ENCODE measurements at places on chromosomes 12 and 14.

- no peak for DNase-seq
Measured at GRCh38 chr14:102212356-102212755, 72.7 kb downstream of the WDR20 start.

GRCh38 chr14:100159094-100159864 lies at the start of gene DEGS2:
Gene DEGS2 (minus strand): TSS chr14:100159645. CDS start chr14:100159587, 58 bp downstream.
- DNase-seq, result no peak

DNA sequence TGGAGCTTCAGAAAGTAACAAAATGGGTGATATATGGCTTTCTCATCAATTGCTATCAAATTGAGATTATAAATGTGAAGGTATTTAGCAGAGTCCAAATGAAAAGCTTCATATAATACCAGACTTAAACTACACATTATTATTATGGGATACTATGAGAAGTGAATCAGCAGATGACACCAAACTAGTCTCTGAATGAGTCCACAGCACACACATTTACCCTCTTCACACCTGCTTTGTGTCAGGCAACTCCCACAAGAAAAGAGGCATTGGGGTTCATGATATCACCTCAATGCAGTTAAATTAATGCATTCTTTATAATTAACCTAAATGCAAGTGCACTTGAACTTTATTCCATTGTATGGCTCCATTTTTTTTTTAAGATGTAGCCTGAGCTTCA lies 330.5 kb downstream of the BCL11B start:
- DNase-seq, result no peak

- DNase-seq, result no peak
Measured at GRCh38 chr12:53145383-53146260, 34.9 kb upstream of the ZNF740 start.

All from COLO829 (cell line).